ENCODE measurements at places on chromosomes 3 and 15.

DNA sequence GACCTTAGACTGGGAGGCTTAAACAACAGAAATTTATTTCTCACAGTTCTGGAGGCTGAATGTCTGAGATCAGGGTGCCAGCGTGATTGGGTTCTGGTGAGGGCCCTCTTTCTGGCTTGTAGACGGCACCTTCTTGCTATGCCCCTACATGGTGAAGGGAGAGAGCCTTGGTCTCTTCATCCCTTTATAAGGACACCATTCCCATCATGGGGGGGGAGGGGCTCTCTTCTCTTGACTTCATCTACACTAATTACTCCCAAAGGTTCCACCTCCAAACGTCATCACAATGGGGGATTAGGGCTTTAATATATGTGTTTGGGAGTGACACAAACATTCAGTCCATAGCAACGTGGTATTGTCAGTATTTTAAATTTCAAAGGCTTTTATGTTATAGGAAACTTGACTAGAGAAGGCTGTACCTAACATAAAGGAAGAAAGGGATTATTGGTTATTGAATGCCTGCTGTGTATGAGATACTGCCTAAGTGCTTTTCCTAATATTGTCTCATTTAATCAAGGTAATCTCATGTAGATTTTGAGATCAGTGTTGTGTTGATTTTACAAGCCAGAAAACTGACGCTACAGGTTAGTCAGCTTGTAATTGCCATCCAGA lies 20.9 kb downstream of the SYN2 start:
- no peak for DNase-seq

GRCh38 chr3:179544981-179545645 lies 17.6 kb upstream of the ACTL6A start:
- DNase-seq, result peak; percentile 91

DNA sequence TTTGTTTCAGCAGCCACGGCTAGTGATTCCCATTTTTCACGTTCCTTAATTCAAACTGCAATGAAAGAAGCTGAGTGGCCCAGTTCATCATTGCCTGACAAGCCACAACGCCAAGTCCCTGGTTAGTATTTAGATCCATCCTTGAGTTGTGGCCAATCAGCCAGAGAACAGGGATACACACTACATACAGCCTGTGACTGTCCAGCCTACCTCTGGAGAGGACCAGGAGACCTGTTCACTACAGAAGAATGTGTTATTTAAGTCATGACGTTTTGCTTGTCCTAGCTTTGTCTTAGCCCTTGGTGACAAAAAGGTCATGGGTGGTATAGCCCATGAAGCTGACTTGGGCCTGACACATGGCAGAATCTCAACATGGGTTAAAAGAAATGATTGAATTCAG lies 2.7 kb upstream of the TPM1 start:
- no peak for DNase-seq

- DNase-seq, result peak; percentile 98
Observed at GRCh38 chr3:43180027-43180426, 74.1 kb upstream of the POMGNT2 start.

GRCh38 chr3:139477710-139478640 lies 1.7 kb upstream of the RBP2 start:
- DNase-seq, result no peak

- no peak for DNase-seq
Observed at GRCh38 chr3:76565496-76566210, 474.2 kb upstream of the ROBO2 start.

GRCh38 chr15:95929232-95929846 lies 401.2 kb upstream of the NR2F2 start:
- DNase-seq, result no peak

- no peak for DNase-seq
Observed at GRCh38 chr3:107954845-107955244, 136.0 kb downstream of the CD47 start.

DNA sequence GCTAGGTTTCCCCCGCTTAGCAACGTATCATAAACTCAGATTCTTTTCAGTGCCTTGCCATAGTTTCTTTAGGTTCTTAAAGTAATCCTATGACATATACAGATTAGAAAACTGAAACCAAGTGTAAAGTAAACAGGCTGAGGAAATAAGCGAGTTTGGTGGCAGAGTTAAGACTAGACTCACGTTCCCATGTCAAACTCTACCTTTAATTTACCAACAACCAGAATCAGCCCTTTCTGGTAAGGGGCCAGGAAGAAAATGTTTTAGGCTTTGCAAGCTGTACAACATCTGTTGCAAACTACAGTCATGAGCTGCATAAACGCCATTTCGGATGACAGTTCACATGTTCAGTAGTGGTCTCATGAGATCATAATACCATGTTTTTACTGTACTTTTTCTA lies 128.0 kb upstream of the PRICKLE2 start:
- DNase-seq, result peak; percentile 38

DNA sequence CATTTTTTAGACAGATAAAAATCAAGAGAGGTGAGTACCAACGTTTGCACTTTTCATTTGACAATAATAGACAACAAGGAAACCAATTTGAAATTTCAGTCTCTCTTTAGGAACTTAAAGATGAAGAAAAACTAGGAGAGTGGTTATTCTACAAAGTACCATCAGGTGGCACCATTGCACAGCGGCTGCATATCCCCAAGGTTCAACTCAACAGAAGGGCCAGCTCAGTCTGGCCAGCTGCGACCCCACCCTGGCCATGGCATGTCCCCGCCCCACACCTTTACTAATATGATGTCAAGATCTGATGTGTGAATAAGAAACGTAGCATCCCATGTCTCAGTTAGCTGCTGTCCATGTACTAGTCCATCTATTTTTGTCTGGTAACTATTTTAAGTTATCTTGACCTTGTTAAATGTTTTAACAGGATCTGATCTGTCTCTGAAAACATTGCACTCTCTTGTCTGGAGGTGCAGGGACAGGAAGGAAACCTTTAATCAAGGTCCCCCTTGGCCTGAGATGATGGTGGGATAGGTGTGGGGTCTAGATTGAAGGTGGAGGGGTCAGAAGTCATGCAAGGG lies 35.5 kb upstream of the CGNL1 start:
- peak; percentile 56 for DNase-seq

DNA sequence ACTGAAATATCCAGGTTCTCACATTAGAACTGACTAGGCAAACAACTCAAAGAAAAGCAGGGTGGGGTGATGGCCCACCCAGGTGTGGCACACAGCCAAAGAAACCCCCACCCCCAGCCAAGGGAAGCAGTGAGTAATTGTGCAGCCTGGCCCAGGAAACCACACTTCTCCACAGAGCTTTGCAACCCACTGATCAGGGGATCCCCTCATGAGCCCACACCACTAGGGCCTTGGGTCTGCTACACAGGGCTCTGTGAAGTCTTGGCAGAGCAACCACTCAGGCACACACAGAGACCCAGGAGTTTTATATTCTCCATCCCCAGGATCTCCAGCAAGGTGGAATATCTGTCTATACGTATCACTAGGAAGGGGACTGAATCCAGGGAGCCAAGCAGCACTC lies 22.2 kb upstream of the TRIM42 start:
- no peak for DNase-seq

DNA sequence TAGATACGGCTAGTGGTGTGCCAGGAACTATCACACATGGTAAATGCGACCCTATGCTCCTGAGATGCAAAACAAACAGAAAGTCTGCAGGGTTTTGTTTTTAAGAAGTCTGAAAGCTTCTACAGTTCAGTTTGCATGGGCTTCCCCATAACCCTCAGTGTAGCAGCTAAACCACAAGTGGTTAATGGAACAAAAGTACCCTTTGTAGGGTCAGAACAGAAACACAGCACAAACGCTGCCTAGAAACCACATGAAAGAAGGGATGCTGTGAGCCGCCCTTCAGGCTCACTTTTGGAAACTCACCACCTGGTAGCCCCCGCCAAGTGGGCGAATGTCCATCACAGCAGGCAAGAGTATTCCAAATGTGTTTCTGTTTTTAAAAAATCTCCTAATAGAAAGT lies 46.2 kb downstream of the CTDSPL start:
- no peak for DNase-seq

DNA sequence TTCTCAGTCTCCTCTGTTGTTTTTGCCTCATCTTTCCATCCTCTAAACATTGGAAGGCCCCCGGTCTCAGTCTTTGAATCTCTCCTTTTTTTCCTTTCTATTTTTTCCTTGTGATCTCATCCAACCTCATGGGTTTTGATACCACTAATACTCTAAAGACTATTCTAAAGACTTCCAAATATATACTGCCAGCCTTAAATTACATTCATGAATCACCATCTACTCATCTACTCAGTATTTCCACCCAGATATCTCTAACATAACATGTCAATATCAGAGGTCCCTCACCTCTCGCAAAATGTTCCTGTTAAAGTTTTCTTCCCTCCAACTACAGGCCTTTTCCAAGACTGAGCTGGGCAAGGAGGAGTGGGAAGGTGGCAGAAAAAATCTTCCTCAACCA lies 282.5 kb upstream of the TTC14 start:
- peak; percentile 76 for DNase-seq

GRCh38 chr3:1469687-1470086 lies 376.9 kb downstream of the CNTN6 start:
- no peak for DNase-seq

GRCh38 chr3:149536429-149536828 lies 61.9 kb downstream of the TM4SF4 start:
- DNase-seq, result peak; percentile 27

DNA sequence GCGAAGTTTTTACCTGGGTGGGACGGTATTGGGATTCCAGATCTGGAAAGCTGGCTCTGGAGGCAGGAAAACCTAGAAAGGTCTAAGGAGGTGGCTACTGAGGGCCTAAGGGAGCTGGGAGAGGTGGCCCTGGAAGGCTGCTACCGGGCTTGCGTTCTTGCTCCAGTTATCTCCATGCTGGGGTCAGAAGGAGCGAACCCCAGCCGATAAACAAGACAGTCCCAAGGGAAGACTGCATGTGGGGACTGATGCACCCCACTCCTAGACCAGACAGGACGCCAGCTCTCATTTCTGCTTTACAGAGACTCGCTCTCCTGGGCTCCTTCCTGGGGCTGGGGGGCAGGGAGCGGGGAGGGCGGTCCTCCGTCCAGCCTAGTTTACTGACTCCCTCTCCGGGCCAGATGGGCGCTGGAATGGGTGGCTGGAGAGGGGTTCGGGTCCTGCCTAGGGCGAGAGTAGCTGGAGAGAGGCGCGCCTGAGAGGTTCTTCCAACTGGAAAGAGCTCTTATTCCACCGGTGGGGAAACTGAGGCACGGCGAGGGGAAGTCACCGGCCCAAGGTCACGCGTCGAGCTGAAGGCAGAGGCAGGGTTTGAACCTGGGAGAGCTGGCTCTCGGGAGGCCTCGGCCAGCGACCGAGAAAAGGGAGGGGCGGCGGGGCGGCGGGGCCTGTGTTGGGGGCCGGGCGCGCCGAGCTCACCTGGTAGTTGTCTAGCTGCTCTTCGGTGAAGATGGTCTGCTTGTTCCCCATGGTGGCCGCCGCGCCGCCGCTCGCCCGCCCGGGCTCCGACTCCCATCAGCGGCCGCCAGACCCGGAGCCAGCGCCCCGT lies 565 bp downstream of the CIB2 start:
- no peak for DNase-seq

- DNase-seq, result no peak
Observed at GRCh38 chr3:192229866-192230265, 497.5 kb downstream of the FGF12 start.

- no peak for DNase-seq
Observed at GRCh38 chr3:194959217-194959616, 273.5 kb downstream of the FAM43A start.

DNA sequence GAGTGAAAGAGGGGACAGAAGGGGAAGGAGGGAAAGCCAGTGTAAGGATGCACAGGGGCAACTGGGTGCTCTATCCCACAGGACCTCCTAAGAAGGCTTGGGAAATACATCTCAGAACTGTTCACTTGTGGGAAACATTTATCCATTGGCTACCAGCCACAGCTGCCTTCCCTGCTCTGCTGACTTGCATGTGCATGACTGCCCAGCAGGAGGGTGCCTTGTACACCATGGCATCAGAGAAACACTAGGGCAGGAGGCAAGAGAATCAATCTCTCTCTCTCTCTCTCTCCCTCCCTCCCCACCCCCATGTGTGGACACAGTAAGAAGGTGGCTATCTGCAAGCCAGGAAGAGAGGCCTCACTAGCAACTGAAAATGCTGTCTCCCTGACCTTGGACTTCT lies 62.9 kb upstream of the ZBTB38 start:
- peak; percentile 65 for DNase-seq

- no peak for DNase-seq
Observed at GRCh38 chr3:177111541-177111949, 85.7 kb downstream of the TBL1XR1 start.

- no peak for DNase-seq
Observed at GRCh38 chr3:40490916-40491315, 14.0 kb downstream of the ZNF619 start.

DNA sequence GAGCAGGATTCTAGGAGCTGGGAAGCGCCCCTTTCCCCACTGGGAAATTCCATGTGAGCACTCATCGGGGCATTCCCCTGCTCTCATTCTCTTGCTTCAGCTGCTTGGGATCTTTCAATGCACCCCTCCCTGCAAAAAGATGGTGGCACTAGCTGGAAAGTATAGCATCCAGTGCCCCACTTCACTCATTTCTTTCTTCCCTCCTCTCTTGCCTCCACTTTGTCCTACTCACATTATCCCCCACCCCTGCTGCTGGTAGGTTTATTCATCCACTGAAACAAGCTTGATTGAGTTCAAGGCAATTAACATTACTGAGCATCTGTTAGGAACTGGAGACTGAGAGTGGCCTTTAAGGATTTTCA lies 84.8 kb upstream of the LIMD1 start:
- no peak for DNase-seq

DNA sequence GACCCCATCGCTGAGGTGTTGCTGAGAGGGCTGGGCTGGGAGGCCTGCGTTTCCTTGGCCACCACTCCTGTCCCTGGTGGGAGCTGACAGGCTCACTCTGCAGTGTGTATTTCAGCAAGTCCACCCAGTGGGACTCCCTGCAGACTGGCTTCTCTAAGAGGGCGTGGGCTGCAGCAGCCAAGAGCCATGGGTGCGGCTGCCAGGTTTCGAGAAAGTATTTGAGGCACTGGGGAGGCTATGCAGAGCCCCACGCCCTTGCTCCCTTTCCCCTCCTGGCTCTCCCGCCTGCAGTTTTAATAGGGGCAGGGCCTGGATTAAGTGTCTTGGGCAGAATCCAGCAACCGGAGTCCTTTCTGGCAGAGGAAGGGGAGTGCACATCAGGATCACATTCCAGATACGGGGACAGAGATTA lies 242.1 kb downstream of the THSD4 start:
- DNase-seq, result no peak

GRCh38 chr3:84555629-84556028 lies 403.2 kb upstream of the CADM2 start:
- DNase-seq, result no peak

- no peak for DNase-seq
Observed at GRCh38 chr15:69994429-69995205, 103.1 kb downstream of the TLE3 start.

- DNase-seq, result no peak
Observed at GRCh38 chr3:140448001-140448400, 229.9 kb upstream of the TRIM42 start.

DNA sequence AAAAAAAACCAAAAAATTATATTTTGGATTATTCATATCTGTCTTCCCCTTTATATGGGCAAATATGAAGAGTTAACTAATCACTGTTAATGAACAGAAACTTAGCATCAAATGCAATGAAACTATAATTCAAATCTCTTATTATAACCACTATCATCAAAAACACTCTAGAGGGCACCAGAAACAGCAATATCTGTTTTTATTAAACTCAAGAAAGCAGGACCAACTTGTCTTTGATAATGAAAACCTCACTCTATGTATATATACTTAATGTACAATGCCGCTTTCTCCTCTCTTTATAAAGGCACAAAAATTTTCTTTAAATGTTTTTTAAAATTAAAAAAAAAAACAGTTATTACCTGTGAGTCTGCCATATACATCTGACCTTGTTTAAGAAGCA lies 92.7 kb downstream of the UACA start:
- DNase-seq, result peak; percentile 9
